ENCODE measurements at places on chromosomes 3 and 15.

- DNase-seq: peak; percentile 41
Measured at GRCh38 chr15:65082303-65082953, 5.9 kb downstream of the KBTBD13 start.

GRCh38 chr3:106466881-106467280, 598.1 kb upstream of the CBLB start:
- peak; percentile 47 for DNase-seq

DNA sequence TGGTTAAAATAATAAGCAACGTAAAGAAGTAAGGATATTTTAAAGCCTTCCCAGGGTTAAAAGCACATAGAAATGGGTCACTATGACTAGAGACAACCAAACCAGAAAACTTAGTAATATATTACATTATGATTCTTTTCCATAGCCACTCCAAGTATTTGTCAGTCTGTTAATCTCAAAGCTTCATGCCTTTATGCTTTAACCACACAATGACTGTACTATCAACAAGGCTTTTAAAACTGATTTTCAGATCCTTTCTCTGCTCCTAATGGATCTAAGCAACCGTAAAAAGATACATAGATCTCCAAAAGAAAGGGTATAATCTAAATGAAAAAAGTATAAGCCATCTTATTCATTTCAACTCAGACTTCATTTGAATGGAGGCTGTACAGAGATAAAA, 14.4 kb downstream of the SECISBP2L start:
- no peak for DNase-seq

- DNase-seq: no peak
Measured at GRCh38 chr3:53384465-53385423, 37.4 kb upstream of the DCP1A start.

- DNase-seq: no peak
Measured at GRCh38 chr3:124886168-124887056, 753 bp downstream of the ITGB5 start.

DNA sequence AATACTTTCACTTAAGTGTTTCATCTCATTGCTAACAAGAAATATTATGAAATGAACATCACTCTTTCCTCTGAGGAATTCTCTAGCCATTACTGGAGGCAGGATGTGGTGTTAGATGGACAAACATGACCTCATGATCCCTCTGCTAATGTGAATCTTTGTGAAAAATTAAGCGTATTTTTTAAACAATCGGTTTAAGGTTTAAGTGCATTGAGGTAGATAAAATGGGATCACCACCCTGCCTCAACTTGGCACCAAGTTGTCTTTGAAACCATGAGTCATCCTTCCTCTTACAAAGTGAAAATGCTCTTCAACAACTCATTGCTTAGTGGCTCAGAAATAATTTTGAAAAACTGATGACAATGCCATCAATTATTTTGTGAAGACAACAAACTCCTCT, 76.0 kb upstream of the DCBLD2 start:
- DNase-seq: no peak

DNA sequence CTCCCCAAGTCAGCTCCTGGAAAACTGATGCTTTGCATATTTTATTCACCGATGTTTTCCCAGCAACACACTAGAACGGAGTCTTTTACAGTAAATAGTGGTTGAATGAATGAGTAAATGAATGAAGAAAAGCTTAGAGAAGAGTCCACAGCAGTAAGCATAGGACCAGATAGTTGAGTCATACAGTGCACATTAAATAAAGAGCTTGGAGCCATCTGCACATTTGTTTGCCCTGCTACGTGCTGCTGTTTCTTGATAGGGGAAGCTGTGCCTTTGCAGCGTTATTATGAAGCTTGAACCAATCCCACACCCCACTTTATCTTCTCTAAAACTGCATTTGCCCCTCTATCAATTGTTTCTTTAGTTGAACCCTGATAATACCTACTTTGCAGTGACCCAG, 1.2 kb downstream of the FAM98B start:
- peak; percentile 65 for DNase-seq

- DNase-seq: peak; percentile 92
Measured at GRCh38 chr15:75065851-75066509, 42.6 kb downstream of the PPCDC start.

- peak; percentile 44 for DNase-seq
Measured at GRCh38 chr15:81052046-81052445, 51.3 kb downstream of the TLNRD1 start.

GRCh38 chr3:145942052-145942451, 218.9 kb downstream of the PLOD2 start:
- no peak for DNase-seq

GRCh38 chr3:98914210-98915080, 12.9 kb upstream of the DCBLD2 start:
- DNase-seq: no peak

Measured in hematopoietic multipotent progenitor cell treated with erythropoietin and hydrocortisone succinate and interleukin-3 and kit ligand, for 6 days (in vitro differentiated cells).